HepG2 (cell line): ENCODE measurements at places on chromosomes 5 and 9.
A peak's percentile ranks its signal among the peaks of the same experiment; 100 is the strongest.

DNA sequence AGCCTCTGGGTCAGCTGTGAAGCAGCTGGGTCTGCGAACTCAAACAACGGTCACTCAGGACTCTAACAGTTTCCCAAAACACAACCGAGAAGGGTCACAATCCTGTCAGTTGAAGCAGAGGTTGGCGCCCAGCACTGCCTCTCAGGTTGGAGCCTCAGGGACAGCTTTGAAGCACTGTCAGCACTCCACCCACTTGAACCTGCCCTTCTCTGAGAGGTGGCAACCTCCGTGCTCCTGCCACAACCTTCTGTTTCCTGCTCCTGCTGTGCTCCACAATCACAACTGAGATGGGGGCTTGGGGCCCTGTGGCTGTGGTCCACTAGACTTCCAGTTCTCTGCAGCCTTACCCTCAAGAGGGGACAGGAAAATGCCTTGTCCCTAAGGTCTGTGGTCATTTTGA, 21.7 kb upstream of the LCP2 start:
- H3K4me1 ChIP-seq: no peaks in the 10 kb centered on the region
- no peak for DNase-seq
- H3K4me3 ChIP-seq: no peak overlapping the region
- peaks cover 2% of the 10 kb centered on the region; the same call in 1 of the 2 replicates for H3K27me3 ChIP-seq

- no peaks in the 10 kb centered on the region for H3K27me3 ChIP-seq
- DNase-seq: no peak
- no peak overlapping the region for H3K27ac ChIP-seq
Observed at GRCh38 chr9:2691626-2692025, 25.7 kb upstream of the KCNV2 start.

GRCh38 chr5:146646441-146646840, 130.5 kb upstream of the GPR151 start:
- H3K4me3 ChIP-seq: no peak overlapping the region
- no peak overlapping the region for H3K27ac ChIP-seq
- DNase-seq: no peak
- no peaks in the 10 kb centered on the region for H3K27me3 ChIP-seq
- no peaks in the 10 kb centered on the region for H3K4me1 ChIP-seq
- no peaks in the 10 kb centered on the region for H3K36me3 ChIP-seq

DNA sequence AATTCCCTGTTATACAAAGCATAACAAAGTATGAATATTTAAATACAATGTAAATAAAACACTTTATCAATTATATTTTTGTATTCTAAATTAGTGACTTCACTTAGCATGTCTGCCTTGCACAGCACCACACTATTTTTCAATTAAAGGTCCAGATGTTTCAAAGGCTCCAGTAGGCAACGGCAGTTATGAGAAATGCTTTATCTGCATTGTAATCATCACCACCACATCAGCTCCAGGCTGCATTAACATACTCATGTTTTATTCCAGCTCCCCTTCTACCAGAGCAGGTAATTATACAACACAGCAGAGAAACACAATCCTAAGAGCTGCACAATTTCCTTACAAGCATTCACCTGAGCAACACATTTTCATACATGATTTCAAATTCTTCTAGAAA, 102.8 kb downstream of the MAPKAP1 start:
- H3K4me3 ChIP-seq: no peak overlapping the region
- no peaks in the 10 kb centered on the region for H3K36me3 ChIP-seq
- H3K27me3 ChIP-seq: no peaks in the 10 kb centered on the region
- H3K27ac ChIP-seq: no peak overlapping the region
- H3K4me1 ChIP-seq: peaks cover 18% of the 10 kb centered on the region

DNA sequence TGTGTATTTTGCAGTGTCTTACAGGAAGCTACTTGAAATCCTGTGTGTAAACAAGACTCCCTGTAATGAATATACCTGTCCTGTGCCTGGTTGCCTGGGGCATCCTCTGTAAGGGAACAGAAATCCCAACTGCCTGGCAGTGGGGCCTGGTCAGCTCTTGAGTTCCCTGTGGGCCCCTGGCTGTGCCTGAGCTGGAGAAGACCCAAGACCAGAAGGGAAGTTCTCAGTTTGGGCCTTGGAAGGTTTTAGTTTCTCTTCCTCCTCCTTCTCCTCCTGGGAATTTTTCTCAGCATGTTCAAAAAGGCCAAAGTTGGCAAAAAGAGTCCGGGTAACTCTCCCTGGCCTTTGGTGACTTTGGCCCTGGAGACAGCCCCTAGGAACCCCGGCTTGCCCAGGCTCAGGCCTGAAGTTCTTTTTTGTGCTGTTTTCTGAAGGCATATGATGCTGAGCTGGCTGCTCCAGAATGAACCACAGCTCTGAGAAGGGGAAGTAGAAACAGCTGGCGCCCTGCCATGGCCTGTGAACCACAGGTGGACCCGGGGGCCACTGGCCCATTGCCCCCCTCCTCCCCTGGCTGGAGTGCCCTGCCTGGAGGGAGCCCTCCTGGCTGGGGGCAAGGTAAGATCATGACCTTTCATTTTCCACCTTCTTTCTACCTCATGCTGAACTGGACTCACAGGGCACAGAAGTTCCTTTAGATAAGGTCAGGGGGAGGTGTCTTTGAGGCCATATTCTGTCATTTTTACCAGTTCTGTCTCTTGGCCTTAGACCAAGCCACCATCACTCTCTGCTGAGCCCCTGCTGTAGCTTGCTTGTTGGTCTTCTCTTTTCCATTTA, 5.8 kb downstream of the TMEM268 start:
- H3K36me3 ChIP-seq: no peaks in the 10 kb centered on the region; the same call in none of the 2 replicates
- peak overlapping the region; percentile 35 for H3K27ac ChIP-seq
- H3K27me3 ChIP-seq: no peaks in the 10 kb centered on the region; the same call in 2 of the 3 replicates
- no peak overlapping the region for H3K4me3 ChIP-seq
- peaks cover 30% of the 10 kb centered on the region for H3K4me1 ChIP-seq

- H3K36me3 ChIP-seq: no peaks in the 10 kb centered on the region
- no peaks in the 10 kb centered on the region for H3K27me3 ChIP-seq
- no peak for DNase-seq
- no peak overlapping the region for H3K4me3 ChIP-seq
Observed at GRCh38 chr9:117013440-117013995, 326.4 kb downstream of the TRIM32 start.

GRCh38 chr5:164652276-164652660, 1146.8 kb downstream of the MAT2B start:
- H3K36me3 ChIP-seq: no peaks in the 10 kb centered on the region
- H3K27ac ChIP-seq: no peak overlapping the region
- DNase-seq: no peak
- no peaks in the 10 kb centered on the region for H3K4me1 ChIP-seq
- H3K27me3 ChIP-seq: no peaks in the 10 kb centered on the region

- no peak overlapping the region for H3K27ac ChIP-seq
- no peak for DNase-seq
- no peaks in the 10 kb centered on the region for H3K27me3 ChIP-seq
- no peak overlapping the region for H3K4me3 ChIP-seq
Observed at GRCh38 chr9:95953986-95954385, 78.5 kb downstream of the ERCC6L2 start.

DNA sequence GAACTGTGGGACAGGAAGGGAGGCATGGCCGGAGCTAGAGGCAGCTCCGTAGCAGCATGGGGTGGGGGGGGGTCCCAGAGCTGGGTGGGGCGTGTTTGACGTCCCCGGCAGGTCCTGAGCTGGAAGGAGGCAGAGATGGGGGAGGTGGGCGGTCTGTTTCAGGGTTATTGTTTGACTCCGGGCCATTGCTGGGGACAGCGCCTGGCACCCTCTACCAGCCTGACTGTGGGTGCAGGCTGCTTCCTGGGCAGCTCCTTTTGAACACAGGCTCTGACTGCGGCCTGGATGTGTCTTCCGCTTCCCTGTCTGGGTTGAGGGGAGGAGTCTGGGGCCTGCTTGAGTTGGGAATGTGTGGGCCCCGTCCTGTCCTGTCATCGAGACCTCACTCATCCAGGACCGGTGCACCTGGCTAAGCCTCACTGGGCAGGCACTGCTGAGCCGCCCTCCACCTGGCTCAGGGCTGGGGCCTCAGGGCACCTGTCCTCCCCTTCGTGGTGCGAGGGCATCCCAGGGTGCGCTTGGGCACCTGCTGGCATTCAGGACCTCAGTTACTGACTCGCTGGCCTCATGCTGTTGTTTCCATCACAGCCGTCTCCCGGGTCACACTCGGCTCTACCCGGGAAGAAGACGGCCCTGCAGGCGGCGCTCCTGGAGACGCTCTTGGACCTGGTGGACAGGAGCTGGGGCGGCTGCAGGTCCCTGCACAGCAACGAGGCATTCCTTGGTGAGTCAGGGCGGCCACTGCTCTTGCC, 26.5 kb downstream of the CEP72 start:
- no peaks in the 10 kb centered on the region for H3K27me3 ChIP-seq
- DNase-seq: no peak
- no peaks in the 10 kb centered on the region for H3K4me1 ChIP-seq
- peaks cover 24% of the 10 kb centered on the region for H3K36me3 ChIP-seq

- H3K27ac ChIP-seq: no peak overlapping the region
- H3K4me1 ChIP-seq: no peaks in the 10 kb centered on the region
- H3K27me3 ChIP-seq: no peaks in the 10 kb centered on the region
- H3K36me3 ChIP-seq: no peaks in the 10 kb centered on the region; the same call in 1 of the 2 replicates
Observed at GRCh38 chr5:160082614-160083500, 36.4 kb downstream of the PWWP2A start.

DNA sequence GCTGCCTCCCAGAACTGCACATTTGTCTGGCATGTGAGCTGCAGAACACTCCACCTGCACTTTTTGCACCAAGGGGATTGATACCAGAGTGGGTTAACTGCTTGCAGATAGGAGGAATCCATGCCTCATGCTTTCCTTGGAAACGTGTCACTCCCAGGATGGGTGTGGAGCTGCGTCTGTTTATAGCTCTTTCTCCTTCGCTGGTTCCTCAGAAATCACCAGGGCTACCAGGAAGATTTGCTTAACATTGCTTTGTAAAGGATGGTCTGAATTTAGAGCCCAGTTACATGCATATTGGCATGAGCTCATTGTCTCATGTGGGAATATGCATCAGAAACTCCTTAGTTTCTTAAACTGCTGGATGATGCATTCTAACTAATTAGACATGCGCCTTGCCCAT, 234.6 kb downstream of the GADD45G start:
- no peaks in the 10 kb centered on the region for H3K36me3 ChIP-seq
- no peak overlapping the region for H3K4me3 ChIP-seq
- H3K27ac ChIP-seq: no peak overlapping the region
- DNase-seq: no peak
- peaks cover 1% of the 10 kb centered on the region; the same call in 1 of the 2 replicates for H3K27me3 ChIP-seq

DNA sequence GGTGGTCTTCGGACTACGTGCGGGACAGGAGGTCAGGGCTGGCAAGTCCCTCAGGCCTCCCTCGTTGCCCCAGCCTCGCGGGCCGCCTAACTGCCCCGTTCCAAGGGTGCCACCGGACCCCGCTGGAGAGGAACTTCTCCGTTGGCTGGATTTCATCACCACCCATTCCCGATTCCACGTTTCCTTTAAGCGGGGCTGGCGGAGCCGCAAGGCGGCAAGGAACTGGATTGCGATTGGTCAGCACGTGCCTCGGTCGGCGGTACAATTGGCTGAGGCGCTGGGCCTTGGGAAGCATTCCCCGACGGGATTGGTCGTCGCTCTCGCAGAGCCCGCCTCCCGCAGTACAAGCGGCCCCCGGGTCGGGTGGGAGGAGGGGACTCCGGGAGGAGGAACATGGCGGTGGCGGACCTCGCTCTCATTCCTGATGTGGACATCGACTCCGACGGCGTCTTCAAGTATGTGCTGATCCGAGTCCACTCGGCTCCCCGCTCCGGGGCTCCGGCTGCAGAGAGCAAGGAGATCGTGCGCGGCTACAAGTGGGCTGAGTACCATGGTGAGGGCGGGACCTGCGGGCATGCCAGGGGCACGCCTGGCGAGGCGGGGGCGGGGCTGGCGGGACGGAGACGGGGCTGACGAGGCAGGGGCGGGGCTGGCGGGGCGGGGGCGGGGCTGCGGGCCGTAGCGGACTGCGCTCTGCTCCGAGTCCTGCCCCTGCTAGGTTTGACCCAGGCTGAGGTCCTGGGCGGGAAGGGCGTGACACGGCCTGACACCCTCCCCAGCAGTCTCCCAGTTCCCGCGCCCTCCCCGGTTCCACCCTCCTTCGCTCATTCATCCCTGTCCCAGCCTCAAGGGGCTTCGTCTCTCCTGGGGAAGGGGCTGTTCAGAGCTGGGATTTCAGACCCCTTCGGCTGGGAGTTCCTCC, at the start of gene PHPT1:
TSS of gene PHPT1 (plus strand) at position 372 of the 922 bp plus-strand sequence. CDS start at position 394, 22 bp downstream.
- peak; percentile 97 for DNase-seq
- H3K4me1 ChIP-seq: peaks cover 25% of the 10 kb centered on the region
- H3K27me3 ChIP-seq: no peaks in the 10 kb centered on the region
- peak within 1 kb of the TSS; percentile 91 for H3K27ac ChIP-seq
- peaks cover 11% of the 10 kb centered on the region for H3K36me3 ChIP-seq

DNA sequence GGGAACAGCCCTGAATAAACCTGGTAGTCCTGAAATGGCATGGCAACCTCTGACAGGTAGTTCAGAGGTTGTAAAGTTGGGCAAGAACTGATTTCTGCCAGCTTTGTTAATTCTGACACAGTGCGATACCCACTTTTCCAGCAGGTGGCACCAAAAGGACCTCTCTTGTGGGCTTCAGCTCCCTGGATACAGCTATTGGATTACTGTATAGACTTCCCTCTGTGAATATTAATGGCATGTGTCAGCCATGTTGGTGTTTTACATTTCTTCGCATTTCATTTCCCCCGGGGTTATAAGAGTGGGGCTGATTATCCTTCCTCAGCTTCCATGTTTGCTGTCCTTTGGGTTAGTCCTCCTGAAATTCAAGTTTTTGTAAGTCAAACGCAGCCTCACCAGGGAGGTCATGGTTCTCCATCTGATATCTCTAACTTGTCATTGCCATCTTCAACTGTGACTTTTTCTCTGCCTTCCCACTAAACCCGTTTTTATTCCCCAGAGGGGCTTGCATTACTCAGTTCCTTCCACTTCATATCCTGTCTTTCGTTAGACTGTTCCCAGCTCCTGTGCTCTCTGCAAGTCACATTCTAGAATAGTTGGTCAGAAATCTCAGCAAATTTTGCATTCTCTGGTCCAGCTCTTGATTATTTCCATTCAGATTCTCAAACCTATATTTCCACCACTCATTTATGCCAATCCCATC, 135.6 kb downstream of the LIFR start:
- H3K27me3 ChIP-seq: peaks cover 7% of the 10 kb centered on the region; the same call in 1 of the 3 replicates
- H3K4me1 ChIP-seq: no peaks in the 10 kb centered on the region
- DNase-seq: peak; percentile 54
- no peak overlapping the region for H3K27ac ChIP-seq
- no peaks in the 10 kb centered on the region for H3K36me3 ChIP-seq

GRCh38 chr9:112764837-112765236, 14.3 kb downstream of the SNX30 start:
- no peaks in the 10 kb centered on the region for H3K27me3 ChIP-seq
- peak overlapping the region; percentile 67 for H3K27ac ChIP-seq
- H3K4me3 ChIP-seq: peak overlapping the region; percentile 63

- no peak overlapping the region for H3K27ac ChIP-seq
- no peaks in the 10 kb centered on the region for H3K27me3 ChIP-seq
- H3K36me3 ChIP-seq: no peaks in the 10 kb centered on the region
- no peaks in the 10 kb centered on the region for H3K4me1 ChIP-seq
- H3K4me3 ChIP-seq: no peak overlapping the region
Observed at GRCh38 chr9:17614903-17615302, 36.0 kb downstream of the SH3GL2 start.

DNA sequence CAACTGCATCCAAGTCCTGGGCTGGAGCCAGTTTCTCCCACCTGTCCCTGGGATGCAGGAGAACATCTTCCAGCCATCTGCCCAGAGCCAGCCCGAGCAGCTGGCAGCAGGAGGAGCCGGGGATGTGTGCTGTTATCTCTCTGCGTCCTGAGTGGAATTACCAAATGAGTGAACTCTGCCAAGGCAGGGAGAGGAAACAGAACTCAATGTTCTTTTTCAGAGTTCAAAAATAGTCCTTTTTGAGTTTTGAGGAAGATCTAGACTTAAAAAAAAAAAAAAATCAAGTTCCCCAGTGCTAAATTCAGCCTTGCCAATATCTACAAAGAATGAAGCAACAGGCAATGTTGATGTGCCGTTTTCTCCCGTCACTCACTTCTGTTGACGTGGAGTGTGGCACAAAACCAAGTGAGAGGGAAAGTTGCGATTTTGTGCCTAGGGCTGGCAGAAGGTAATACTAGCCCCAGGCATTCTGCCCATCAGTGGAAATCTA, 56.2 kb downstream of the TMOD1 start:
- no peak overlapping the region for H3K4me3 ChIP-seq
- peaks cover 2% of the 10 kb centered on the region for H3K27me3 ChIP-seq
- DNase-seq: no peak
- no peaks in the 10 kb centered on the region for H3K36me3 ChIP-seq
